ENCODE measurements at places on chromosomes 2 and 18.

DNA sequence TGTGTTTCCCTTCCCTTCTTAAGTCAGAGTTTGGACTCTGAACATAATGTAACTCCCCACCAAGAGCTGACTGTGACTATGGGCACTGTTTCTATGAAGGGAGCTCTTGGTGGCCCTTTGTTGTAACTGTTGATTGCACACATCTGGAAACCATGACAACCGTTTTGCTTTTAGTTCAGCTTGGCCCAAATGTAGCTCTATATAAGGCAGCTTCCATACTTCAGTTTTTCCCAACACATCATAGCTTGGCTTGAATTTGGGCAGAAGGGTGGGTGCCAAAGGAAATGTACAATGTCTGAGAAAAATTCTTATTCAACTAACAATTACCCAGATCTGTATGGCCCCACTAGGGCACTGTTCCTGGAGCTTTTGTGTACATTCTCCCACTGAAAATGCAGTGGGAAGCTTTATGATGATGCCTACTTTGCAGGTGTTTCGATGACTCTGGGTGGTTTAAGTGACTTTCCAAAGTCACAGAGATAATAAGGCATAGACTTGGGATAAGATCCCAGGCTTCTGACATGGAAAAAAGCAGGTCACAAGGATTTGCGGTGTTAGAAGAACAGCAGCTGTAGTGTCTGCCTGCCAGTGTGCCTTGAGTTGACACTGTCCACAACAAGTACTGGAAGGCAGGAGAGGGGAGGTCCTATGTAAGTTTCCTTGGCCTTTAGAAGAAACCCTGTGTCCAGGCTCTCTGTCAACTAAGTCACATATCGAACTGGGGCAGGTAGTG, 2.4 kb upstream of the CETN1 start:
- DNase-seq = no peak

- DNase-seq = no peak
Measured at GRCh38 chr18:54269893-54270844, 852 bp downstream of the POLI start.

DNA sequence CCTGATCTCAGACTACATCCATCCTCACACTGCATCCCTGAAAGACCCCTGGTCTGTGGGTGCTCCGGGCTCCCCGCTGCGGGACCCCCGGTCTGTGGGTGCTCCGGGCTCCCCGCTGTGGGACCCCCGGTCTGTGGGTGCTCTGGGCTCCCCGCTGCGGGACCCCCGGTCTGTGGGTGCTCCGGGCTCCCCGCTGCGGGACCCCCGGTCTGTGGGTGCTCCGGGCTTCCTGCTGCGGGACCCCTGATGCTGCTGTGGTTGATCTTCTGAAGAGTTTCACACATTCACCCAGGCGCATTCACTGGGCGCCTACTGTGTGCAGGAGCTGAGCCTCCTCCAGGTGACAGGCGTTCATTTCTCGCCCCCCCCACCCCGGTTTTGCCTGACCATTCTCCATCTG, 162.7 kb upstream of the SALL3 start:
- no peak for DNase-seq

DNA sequence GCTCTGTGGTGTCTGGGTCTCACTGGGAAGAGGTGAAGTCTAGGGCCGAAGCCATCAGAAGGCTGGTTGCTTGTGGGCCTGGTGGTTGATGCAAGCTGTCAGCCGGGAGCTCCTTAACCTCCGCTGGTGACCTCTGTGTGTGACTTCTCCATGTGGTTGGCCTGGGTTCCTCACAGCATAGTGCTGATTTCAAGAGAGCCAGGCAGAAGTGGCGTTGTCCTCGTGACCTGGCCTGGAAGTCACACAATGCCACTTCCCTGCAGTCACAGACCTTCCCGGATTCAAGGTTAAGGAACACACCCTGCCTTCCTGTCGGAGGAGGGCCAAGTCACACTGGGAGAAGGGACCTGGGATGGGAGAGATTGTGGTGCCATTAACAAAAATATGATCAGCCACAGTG, 303.7 kb upstream of the HS6ST1 start:
- DNase-seq = no peak

- no peak for DNase-seq
Measured at GRCh38 chr2:57885742-57886141, 160.9 kb upstream of the VRK2 start.

DNA sequence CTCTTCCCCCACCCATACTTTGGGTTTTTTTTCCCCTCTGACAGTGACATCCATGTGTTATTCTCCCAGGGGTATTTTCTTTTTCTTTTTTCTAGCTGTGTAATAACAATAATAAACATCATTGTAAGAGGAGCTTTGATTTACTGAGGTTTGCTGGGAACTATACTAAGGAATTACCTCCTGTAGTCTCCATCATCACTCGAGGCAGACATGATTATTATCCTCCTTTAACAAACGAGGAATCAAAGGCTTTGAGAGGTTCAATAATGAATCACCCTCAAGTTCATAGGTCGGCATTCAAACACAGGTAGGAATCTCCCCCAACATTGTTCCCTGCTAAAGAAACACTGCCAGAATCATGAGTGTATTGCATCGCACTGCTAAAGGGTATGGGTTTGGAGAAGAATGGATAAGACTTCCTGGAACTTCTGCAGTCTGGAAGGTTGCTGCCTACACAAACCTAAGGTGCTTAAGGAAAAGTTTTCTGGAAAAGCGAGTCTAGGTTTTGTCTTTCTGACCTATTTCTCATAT, 260.2 kb upstream of the SESTD1 start:
- DNase-seq = no peak

Measured in H1 (cell line).